ENCODE measurements at places on chromosomes 12 and 14.
A peak's percentile ranks its signal among the peaks of the same experiment; 100 is the strongest.

- no peak for DNase-seq
Measured at GRCh38 chr14:94373708-94374107, 14.7 kb downstream of the SERPINA1 start.

- peak; percentile 2 for DNase-seq
Measured at GRCh38 chr12:30694412-30695198, 1.1 kb downstream of the IPO8 start.

DNA sequence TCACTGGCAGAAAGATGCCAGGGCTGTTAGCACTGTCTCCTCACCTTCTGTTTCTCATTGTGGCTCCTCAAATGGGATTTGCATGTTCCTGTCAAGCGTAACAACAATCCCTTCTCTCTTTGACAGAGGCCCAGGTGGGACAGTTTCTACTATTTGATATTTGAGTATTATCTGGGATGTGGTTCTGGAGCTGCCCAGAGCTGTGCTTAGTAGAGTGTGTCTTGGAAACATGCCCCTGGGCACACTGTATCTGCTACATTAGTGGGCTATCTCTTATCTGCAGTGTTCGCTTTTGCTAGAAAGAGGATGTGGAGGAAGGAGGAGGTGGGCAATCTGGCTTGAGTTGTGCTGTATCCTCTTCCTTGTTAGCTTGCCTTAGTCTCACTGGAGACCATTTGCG, 3.8 kb upstream of the ACADS start:
- DNase-seq: peak; percentile 82

DNA sequence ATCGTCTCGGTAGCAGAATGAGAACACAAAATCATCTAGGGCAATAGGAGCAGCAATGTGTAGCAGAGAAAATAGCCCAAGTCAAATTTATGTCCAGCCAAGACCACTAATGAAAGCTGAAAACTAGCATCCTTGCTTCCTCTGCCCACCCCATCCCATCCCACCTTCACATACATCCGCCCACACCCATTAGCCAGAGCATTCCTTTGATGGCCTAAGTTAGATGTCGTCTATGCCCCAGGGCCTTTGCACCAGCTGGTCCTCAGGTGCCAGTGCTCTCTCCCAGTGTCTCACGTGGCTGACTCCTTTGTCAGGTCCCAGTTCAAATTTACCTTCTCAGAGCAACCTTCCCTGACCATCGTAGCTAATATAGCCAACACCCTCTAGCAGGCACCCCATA, 17.8 kb upstream of the PPP2R5C start:
- DNase-seq: no peak

GRCh38 chr12:130988261-130988660, 34.6 kb downstream of the ADGRD1 start:
- no peak for DNase-seq
